ENCODE measurements at places on chromosomes 2 and 18.

GRCh38 chr2:195651046-195651445, 6.0 kb upstream of the SLC39A10 start:
- DNase-seq: no peak

DNA sequence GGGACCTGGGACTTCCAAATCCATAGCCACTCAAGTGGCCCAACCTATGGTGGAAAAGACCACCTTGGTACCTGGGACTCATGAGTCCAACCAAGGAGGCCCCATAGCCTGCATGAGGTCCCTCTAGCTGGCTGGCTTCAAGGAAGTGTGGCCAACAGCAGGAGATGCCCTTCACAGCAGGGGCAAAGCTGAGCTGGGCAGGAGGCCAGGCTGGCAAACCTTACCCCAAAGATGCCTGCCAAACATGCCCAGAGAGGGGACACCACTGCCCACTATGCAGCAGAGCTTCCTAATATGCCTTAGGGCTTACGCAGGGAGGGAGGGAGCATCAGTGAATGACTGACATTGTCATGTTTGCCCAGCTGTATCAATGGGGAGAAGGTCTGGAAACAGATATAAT, 188.0 kb upstream of the GLI2 start:
- no peak for DNase-seq

DNA sequence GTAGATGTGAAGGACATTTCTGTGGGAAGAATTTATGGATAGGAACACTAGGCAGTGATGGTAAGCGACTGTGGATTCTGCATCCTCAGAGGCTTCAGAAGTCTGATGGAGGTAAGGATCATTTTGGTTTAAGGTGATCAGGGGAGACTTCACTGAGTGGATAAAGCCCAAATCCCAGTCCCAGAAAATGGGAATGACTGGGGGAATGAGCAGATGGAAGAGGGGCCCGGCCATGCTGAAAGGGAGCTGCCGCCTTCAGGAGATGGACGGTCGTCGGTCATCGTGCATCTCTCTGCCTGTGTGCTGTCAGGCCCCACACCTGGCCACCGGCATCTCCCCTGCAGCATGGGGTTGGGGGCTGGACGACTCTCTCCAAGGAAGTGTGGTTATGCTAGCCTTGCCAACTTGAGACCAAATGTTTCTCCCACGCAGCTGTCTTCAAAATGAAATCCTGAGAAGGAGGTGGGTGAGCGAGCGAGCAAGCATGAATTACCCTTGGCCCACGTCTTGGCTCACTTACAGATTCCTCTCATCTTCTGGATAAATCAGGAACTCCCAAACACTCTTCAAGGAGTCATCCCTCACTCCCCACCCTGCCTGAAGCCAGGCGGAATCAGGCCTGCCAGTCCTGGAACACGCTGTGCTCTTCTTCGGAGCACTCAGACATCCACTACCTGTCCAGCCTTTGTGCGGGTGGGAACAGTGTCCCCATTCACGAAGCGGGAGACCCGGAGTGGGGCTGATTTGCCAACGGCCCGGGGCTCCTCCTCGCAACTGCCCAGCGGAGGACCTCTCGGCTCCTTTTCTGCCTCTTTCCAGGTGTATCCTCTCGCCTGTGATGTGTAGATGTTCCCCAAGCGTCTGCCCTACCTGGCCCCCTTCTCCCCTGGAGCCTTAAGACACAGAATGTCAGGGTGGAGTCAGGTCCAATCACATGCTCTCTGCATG, 85.6 kb downstream of the PRKCE start:
- no peak for DNase-seq

DNA sequence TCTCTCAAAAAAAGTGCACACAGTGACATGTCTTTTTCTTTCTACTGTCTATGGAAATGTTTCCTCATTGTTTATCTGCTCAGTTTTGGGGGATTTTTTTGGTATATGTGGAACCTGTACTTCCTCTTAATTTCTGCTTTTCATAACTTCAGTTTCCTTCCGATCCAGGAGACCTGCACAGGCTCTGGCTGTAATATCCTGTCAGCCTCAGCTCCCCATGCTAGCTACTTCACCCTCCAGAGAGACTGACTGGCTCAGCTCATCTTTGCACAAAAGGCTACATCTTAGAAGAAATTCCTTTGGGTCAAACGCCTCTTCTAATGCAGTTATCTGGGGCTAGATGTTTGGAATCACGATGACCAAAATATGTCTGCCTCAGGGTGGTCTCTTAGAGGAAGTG, 378.4 kb downstream of the RND3 start:
- DNase-seq: no peak

DNA sequence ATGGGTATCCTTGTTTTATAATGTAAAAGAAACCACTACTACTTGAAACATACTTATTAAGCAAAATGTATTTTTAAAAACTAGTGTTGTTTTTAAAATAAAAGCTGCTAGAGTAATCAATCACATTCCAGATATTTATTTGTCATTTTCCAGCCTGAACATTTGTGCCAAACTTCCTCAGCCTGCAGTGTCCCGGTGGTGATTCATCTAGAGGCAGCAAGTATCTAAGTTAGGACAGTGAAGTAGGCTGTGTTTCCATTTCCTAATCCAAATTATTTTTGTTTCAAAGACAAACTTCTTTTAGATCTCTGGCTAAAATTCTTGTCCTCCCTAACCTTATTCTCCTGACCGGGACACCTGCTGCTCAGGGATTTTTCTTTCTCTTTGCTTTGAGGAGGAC, 12.8 kb upstream of the GCG start:
- DNase-seq: no peak

GRCh38 chr2:113234721-113235346, 43.9 kb downstream of the PAX8 start:
- DNase-seq: no peak

GRCh38 chr2:144836635-144837350, 316.9 kb upstream of the ZEB2 start:
- DNase-seq: peak; percentile 18

- DNase-seq: no peak
Measured at GRCh38 chr18:8654503-8655451, 45.5 kb downstream of the RAB12 start.

DNA sequence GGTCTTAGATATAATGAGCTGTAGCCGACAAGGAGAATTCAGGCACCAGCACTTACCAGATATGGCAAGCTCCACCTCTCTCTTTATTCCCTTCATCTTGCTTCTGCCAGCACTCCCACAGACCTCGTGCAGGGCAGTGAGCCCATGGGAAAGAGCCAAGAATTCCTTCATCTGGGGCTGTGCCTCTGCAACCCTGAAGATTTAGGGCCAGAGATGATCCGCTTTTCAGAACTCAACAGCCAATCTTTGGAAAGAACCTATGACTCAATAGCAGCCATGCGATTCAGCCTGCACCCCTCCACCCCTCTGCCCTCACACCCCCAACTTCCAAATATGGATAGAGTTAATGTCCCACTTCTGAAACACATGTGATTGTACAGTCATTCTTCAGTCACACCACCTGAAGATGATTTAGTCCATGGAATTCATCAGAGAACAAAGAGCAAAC, 533.7 kb upstream of the TNP1 start:
- DNase-seq: peak; percentile 69

- no peak for DNase-seq
Measured at GRCh38 chr2:236557306-236558030, 12.2 kb upstream of the ACKR3 start.

GRCh38 chr2:33214436-33214835, 262.0 kb upstream of the RASGRP3 start:
- no peak for DNase-seq

DNA sequence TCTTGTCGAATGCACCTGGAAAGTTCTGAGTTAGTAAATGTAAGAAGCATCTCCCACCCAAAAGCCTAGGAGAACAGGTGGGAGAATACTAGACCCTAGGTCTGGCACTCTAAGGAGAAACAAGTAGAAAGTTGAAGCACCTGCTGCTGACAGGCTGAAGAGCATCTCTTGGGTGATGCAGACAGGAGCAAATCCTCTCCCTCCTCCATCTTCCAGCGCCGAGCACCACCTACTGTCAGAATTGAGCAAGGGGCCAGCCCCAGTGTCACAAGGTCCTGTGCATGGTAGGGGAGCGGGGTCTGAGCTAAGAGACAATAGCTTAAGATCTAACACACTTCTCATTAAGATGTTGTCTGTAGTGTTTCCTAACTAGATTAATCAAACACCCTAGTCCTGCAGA, 52.9 kb downstream of the HK2 start:
- DNase-seq: no peak

- no peak for DNase-seq
Measured at GRCh38 chr2:241047253-241048010, 49.0 kb downstream of the SNED1 start.

GRCh38 chr2:159614534-159615366, 1.6 kb downstream of the BAZ2B start:
- peak; percentile 56 for DNase-seq

DNA sequence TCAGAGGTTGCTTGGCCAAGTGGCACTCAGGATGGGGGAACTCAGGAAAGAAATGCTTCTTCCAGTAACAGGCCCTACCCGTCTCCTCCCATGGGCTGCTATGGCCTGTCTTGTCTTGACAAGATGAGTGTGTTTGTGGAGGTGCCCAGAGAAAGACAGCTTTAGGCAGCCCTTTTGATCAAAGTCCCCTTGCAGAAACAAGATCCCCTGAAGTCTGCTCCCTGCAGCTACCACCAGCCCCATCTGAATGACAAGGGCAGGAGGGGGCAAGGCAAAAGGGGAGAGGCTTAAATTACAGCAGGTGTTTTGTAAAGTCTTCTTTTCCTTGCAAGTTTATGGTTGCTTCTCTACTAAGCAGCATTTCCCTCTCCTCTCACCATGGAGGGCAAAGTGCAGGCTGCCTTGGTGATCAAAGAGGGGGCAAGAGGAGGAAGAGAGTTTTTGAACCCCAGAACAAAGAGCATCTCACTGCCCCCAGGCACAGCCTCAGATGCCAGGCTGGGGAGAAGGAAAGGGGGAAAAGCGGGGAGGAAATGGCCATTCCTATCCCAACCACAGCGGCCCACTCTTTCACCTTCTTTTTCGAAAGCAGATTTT, 6.7 kb downstream of the EVA1A start:
- no peak for DNase-seq

DNA sequence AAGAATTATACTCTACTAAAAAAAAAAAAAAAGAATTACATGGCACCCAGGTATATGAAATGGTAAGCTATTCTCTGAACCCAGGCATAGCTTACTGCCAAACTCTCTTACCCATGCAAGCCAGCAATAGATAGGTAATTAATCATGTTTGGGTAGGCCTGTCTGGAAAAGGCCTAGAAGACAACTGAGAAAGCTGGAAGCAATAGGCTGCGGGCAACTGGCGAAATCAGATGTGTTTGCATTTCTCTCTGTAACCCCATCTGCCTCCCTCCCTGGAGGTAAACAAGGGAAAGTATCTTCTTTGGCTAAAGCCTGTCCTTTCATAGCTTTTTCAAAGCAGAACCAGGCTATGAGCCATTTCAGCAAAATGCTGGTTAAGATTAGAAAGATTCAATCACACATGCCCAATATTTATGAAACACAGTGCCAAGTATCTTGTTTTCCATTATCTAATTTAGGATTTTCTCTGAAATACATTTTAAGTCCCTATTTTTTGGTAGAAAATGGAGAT, 934.8 kb upstream of the DDX18 start:
- DNase-seq: no peak

- DNase-seq: peak; percentile 60
Measured at GRCh38 chr18:6557057-6557769, 142.5 kb upstream of the L3MBTL4 start.

- DNase-seq: no peak
Measured at GRCh38 chr2:231102772-231103171, 22.1 kb downstream of the HTR2B start.

All from fibroblast of the conjunctiva (primary cell).